ENCODE measurements at places on chromosomes 2 and 18. TPM values are rescaled to one million over a fixed set of nuclear protein-coding genes. Genes with fewer than 3 reads are reported as not detected.

REEP1 gene
- total RNA-seq = under 0.01 TPM

ELOA2 gene
- not detected for total RNA-seq

NYAP2 gene
- total RNA-seq = not detected

LMAN1 gene
- 297 TPM for total RNA-seq

HTRA2 gene
- 44.8 TPM for total RNA-seq

PROM2 gene
- under 0.01 TPM for total RNA-seq

ANKRD30B gene
- total RNA-seq = 0.96 TPM

RELCH gene
- total RNA-seq = 37.8 TPM

ABCG8 gene
- not detected for total RNA-seq

CCDC148 gene
- total RNA-seq = 2.0 TPM

C2orf66 gene
- total RNA-seq = under 0.01 TPM

CCBE1 gene
- total RNA-seq = 21.4 TPM

CRYBA2 gene
- not detected for total RNA-seq

DSC2 gene
- total RNA-seq = under 0.01 TPM

IL1RL1 gene
- 1.1 TPM for total RNA-seq

ATP6V1B1 gene
- 0.38 TPM for total RNA-seq

CD8A gene
- total RNA-seq = not detected

DUSP28 gene
- 2.3 TPM for total RNA-seq

GCG gene
- total RNA-seq = not detected

All from regular cardiac myocyte (primary cell).